ENCODE measurements at places on chromosomes 5 and 9.
A peak's percentile ranks its signal among the peaks of the same experiment; 100 is the strongest.

GRCh38 chr5:2288968-2289367 is 406.2 kb upstream of the IRX4 start:
- DNase-seq, result no peak

GRCh38 chr9:134545543-134546245 is 95.9 kb upstream of the COL5A1 start:
- no peak for DNase-seq

GRCh38 chr5:36270175-36270574 is 28.4 kb upstream of the NADK2 start:
- DNase-seq, result no peak

- DNase-seq, result no peak
Observed at GRCh38 chr9:100601216-100601615, 23.3 kb downstream of the CAVIN4 start.

- DNase-seq, result no peak
Observed at GRCh38 chr9:116954731-116955130, 267.6 kb downstream of the TRIM32 start.

GRCh38 chr9:121340676-121341392 is 29.2 kb downstream of the STOM start:
- DNase-seq, result no peak

DNA sequence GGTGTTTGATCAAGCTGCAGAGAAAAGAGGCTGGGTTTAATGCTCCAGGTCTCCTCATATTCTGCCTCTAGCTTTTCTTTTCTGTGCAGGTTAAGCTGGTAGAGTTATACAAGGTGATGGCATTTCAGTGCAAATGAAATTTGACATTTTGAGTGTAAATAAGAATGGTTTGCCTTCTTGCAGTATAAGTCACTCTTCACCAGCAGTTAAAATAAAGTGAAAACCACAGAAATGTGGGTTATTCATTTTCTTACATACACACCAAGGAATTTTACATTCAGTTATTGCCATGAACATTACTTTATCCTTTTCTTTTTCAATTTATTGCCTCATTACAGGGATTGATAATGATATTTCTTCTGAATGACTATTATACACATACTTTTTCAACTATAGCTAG is 337.5 kb upstream of the PCSK5 start:
- no peak for DNase-seq

DNA sequence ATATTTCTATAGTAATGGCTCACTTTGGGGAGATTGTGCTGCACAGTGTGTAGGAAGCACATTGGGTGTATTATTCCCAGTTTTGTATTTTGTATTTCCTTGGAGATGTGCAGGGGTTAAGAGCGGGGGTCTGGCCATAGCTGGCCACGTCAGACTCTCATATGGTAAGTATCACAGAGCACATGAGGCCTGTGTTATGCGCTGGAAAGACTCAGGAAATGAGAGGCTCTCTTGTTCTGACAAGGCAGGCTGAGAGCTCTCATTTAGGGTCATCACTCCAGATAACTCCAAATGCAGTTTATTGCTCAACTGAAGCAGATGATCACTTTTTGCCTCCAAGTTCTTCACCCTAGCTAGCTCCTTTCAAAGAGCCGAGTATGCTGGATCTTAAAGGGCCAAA is 205.7 kb downstream of the NTRK2 start:
- no peak for DNase-seq

DNA sequence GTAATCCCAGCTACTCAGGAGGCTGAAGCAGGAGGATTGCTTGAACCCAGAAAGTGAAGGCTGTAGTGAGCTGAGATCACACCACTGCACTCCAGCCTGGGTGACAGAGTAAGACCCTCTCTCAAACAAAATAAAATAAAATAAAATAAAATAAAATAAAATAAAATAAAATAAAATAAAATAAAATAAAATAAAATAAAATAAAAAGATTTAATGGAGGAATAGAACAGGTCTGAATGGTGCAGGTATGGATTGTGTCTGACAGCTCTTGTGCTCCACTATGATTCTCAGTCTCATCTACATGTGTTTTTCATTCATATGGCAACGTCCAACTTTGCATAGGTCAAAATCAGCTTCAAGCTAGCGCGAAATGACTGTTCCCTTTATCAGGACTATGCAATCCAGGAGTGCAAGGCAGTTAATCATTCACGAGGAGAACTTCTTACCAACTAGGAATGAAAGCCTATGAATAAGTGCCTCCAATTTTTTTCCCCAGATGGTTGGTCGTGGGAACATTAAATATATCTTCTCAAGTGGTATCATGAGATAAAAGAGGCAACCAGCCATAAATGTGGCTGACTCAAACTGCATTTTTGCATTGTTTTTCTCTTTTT is 1392.3 kb upstream of the CDH9 start:
- DNase-seq, result no peak

DNA sequence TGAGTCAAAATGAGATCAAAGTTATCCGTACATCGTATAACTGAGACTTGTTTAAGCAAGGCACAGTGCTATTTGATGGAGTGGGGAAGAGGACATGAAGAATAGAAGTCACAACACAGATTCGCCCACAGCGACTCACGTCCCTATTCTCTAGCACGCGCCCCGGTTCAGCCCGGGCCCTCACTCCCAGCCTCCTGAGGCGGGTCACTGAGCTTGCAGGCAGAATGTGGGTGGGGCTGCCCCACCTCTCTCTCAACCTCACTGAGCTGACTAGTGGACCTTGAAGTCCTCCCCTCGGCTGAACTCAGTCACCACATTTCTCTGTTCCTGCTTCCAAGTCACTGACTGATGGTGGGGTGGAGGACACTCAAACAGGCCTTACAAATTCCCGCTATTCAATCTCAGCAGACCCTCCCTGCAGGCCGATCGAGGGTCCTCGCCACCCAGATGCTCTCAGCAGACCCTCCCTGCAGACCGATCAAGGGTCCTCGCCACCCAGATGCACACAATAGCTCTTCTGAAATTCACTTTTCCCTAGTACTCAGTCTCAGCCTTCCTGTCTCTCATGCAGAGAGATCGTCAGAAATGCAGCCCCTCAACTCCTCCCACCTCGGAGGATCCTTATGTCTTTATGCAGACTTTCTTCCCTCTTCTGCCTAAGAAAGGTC is 12.9 kb downstream of the GLDC start:
- no peak for DNase-seq

- DNase-seq, result peak; percentile 87
Observed at GRCh38 chr5:1792842-1793266, 6.8 kb downstream of the MRPL36 start.

- DNase-seq, result no peak
Observed at GRCh38 chr9:105515811-105516413, 42.0 kb upstream of the FKTN start.

- no peak for DNase-seq
Observed at GRCh38 chr9:107760469-107761242, 271.1 kb upstream of the KLF4 start.

- no peak for DNase-seq
Observed at GRCh38 chr9:88759364-88759763, 224.4 kb downstream of the NXNL2 start.

DNA sequence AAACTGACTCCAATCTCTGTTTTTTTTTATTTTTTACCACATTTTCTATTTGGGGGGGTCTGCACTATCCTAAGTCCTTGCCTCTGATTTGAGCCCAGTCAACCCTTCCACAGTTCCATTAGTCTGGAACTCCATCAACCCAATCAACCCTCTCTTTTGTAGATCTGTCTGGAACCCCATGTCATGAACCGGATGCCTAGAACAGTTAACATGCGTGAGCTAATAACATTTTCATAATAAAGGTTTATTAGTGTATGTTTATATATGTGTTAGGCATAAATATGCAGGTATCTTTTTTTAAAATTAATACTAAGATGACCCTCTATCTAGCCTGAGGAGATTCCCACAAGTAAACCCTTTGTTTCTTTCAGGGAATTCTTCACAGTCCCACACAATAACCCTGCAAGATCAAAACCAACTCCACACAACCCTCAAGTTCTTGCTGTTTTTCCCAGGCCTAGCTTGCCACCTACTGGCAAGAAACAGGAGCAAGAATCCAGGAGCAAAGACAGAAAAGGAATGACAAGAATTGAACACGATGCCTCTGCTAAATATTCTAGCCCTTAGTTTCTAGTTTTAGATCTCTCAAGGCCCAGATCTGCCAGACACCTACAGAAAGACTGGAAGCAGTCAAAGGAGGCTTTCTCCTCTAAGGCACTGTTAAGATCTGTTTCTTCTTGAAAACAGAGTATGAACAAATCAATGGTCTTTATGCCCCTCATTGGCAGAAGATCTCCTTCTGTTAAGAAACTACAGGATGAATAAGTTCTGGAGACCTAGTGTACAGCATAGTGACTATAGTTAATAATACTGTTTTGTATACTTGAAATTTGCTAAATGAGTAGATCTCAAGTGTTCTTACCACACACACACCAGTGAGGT is 100.4 kb downstream of the TRIM36 start:
- DNase-seq, result no peak

- no peak for DNase-seq
Observed at GRCh38 chr5:124844371-124844920, 98.0 kb upstream of the ZNF608 start.

DNA sequence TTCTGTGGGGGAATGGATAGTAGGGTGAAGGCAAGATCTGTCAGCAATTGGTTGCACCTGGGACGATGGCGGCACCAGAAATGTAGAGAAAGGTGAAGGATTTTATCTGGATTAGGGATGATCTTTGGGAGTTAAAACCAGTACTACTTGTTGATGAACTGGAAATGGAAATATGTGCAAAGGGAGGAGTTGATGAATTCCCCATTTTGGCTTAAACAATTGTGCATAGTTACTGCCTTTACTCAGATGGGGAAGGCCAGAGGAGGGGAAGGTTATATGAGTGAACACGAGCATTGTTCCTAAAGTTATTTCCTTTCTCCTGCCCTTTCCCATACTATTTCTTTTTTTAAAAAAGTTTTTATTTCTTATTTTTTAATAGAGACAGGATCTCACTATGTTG is 19.1 kb downstream of the NNT start:
- DNase-seq, result no peak

- no peak for DNase-seq
Observed at GRCh38 chr5:37836592-37837413, 3.0 kb downstream of the GDNF start.

DNA sequence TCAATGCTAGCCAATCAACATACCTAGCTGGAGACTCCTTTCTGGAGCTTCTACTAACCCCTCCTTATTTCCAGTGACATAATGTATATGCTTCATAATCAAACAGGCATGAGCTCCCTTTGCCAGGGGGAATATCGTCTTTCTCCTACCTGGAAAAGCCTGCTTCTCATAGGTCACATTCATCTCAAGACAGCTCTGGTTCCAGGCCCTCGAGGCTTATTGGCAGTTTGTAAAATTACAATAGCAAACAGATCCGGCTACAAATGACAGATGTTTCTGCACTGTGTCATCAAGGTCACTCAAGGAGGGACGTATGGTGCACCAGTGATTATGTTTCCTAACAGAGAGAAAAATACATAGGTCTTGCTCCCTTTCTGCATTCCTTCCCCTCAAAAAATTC is 140.0 kb downstream of the SAXO1 start:
- no peak for DNase-seq

- DNase-seq, result no peak
Observed at GRCh38 chr5:117456866-117457470, 882.3 kb upstream of the SEMA6A start.

GRCh38 chr9:128102861-128103588 is 24.5 kb downstream of the PTGES2 start:
- no peak for DNase-seq

- DNase-seq, result no peak
Observed at GRCh38 chr5:5271786-5272321, 131.7 kb downstream of the ADAMTS16 start.

- no peak for DNase-seq
Observed at GRCh38 chr9:28407351-28407750, 834.1 kb upstream of the C9orf72 start.

- DNase-seq, result no peak
Observed at GRCh38 chr5:135829179-135829578, 5.3 kb upstream of the SLC25A48 start.

DNA sequence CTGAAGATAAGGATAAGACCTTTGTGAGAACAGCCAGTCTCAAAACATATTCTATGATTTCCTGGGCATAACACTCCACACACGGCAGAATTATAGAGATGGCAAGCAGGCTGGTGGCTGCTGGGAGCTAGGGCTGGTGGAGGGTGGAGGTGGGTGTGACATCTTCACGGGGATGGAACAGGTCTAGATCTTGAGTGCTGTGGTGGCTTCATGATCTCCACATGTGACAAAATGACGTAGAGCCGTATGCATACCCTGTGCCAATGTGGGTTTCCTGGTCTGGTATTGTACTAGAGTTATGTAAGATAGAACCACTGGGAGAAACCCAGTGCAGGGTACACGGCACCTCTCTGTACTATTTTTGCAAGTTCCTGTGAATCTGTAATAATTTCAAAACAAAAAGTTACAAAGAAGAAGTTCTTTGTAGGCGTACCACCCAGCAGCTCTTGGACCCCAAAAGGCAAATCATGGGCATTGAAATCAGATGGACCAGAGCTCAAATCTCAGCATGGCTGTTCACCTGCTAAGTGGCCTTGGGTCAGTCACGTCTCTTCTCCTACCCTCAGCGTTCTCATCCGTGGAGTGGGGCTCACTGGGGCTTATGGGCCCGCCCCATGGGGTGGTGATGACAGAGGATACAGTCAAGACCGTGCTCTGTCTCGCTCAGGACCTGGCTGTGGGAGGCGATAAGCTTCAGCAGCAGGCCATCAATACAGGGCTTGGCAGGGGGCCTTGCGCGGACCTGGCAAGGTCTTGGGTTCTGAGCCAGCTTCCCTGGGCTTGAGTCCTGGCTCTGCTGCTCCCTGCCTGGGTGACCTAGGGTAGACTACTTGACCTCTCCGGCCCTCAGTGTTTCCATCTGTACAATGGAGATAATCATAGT is 74.7 kb upstream of the UNC5A start:
- DNase-seq, result no peak

GRCh38 chr5:16883176-16883575 is 52.9 kb downstream of the MYO10 start:
- DNase-seq, result no peak

DNA sequence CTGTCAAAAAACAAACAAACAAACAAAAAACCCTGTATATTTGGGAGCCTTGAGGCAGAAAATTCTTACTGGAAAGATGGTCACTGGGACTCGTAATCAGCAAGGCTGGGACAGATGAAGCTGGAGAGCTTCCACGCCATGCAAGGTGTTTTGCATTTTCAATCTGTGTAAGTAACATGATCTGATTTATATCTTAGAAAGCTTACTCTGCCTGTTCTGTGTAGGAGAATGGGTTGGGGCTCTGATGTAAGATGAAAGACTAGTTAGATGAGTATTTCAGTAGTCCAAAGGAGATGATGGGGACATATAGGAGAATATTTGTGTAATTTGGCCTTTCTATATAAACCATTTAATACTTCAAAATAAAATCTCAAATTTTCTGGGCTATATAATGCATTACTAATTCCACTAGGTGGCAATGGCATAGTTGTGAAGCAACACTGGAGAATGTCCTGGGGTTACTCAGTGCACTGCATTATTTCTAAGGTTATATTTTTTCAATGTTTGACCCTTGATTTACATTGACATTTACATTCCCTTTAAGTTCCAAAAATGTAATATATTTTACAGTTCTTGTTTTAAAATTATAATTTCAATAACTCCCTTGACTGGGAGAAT is 21.9 kb upstream of the FSD1L start:
- no peak for DNase-seq

All from stimulated activated effector memory CD8-positive, alpha-beta T cell treated with anti-CD3 and anti-CD28 coated beads, Interleukin-12 subunit alpha, Interleukin-12 subunit beta, amount 100 ng/mL, for 72 hours (primary cell).